ENCODE measurements at places on chromosomes 4 and X.

GRCh38 chr4:15376145-15376544 is 51.7 kb upstream of the C1QTNF7 start:
- DNase-seq, result no peak

DNA sequence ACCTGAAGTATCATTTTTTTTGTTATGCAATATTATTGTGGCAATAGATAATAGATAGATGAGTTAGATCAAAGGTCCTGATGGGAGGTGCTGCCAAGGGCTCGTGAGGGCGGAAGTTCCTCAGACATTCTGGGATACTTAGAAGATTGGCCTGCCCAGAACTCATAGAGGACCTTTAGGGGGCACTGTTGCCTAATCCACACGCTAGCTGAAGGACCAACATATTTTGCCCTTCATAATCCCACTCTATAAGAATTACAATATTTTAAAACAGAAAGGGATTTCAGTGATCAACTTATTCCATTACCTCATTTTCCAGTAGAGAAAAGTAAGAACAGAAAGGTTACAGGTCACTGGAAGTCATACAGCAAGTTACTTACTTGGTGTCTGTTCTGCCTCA is 22.9 kb upstream of the COX7B2 start:
- peak; percentile 70 for DNase-seq

- DNase-seq, result no peak
Observed at GRCh38 chr4:169898095-169898494, 128.1 kb downstream of the MFAP3L start.

DNA sequence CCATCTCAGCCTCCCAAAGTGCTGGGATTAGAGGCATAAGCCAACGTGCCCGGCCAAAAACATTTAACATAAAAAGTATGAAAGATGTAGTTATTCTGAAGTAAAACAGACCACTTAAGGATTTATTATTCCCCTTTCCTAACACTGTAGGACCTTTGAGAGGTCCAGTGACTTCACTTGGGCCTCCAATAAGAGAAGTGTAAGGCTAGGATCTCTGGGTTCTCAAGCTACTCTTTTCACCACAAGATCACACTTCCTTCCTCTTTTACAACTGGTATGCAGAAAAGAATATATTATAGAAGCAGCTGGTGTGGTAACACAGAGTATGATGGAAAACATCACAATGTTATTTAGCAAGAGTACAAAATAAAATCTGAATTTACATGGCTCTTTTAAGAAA is 30.2 kb upstream of the CCNG2 start:
- DNase-seq, result no peak

DNA sequence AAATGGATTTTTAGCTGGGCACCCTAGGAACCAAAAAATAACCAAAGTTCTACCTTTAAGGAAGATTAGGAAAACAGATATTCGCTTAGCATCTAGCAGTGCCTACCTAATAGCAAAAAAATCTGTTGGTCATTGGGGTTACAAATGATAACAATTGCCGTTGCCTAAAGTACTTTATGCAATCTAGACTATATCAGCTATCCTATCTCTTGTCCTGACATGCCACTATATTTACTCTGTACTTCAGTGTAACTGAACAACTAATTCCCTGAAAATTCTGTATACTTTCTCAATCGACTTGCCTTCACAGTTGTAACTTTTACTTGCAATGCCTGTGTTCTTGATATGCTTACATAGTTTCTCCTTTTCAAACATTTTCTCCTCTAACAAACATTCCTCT is 282.9 kb upstream of the PCDH7 start:
- DNase-seq, result no peak

DNA sequence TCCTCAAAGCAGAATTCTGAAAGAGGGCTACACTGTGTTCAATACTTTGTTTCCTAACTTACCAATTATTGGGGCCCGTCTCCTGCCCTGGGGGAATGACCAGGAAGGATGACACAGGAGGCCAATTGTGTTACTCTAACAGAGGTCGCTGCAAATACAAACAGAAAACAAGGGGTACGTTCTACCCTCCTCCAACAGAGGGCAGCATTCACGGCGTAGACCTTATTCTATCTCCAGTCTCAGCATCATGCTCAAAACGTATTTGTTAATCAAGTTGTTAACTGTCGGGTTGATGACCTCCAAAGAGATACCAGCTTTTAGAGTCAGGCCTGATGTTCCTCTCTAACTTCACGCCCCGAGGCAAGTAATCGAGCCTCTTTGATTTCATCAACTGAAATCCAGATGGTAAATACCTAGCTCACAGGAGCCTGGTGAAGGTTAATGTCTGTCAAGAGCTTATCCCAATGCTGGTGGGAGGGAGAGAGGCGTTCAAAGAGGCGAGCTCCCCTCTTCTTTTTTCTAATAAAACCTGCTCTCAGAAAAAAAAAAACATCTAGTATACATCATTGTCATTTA is 181.0 kb upstream of the KCNIP4 start:
- peak; percentile 67 for DNase-seq

GRCh38 chrX:24242649-24243175 is 71.2 kb downstream of the SUPT20HL2 start:
- peak; percentile 93 for DNase-seq

GRCh38 chr4:180766944-180767729 is 1476.1 kb upstream of the TENM3 start:
- DNase-seq, result no peak

Measured in fibroblast of the aortic adventitia (primary cell).